ENCODE measurements at places on chromosomes 12 and 14.

DNA sequence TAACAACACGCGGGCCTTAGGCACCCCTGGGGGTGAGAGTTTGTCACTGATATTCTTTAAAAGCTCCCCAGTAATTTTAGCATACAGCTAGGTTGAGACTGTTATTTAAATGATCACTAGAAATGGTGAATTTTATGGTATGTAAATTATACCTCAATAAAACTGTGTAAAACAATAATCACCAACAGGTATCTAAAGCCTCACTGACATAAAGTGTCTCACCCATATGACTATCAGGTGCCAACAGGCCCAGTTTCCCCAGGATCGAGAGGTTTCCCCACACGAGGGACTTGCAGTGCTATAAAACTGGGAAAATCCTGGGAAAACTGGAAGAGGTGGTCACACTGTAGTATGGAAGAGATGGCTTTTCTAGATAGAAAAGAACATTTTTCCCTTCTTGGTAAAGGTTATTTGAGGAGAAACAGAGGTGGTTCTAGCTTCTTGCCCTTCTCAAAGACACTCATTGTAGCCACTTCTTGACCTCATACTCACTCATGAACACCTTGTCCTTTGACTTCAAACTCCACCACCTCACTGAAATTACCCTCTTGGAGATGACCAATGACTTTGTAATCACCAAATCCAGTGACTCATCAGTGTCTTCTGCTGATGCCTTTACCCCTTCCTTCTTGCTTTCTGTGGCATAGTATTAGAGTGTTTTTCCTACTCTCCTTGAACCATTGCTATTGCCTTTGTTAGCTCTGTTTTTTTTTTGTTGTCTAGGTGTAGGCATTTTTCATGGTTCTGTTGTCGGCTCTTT, 24.8 kb upstream of the NUBPL start:
- no peak for DNase-seq

- DNase-seq, result no peak
Observed at GRCh38 chr12:87801860-87802720, 227.1 kb downstream of the C12orf50 start.

- no peak for DNase-seq
Observed at GRCh38 chr14:66291756-66292155, 194.4 kb upstream of the CCDC196 start.

GRCh38 chr12:7142056-7142644, 12.0 kb downstream of the CLSTN3 start:
- peak; percentile 62 for DNase-seq

GRCh38 chr12:71139153-71139735, 18.6 kb downstream of the TSPAN8 start:
- no peak for DNase-seq

All from CD4-positive, alpha-beta T cell treated with Interleukin-21 for 1 hour (primary cell).